ENCODE measurements at places on chromosomes 3 and 15.
A peak's percentile ranks its signal among the peaks of the same experiment; 100 is the strongest.

DNA sequence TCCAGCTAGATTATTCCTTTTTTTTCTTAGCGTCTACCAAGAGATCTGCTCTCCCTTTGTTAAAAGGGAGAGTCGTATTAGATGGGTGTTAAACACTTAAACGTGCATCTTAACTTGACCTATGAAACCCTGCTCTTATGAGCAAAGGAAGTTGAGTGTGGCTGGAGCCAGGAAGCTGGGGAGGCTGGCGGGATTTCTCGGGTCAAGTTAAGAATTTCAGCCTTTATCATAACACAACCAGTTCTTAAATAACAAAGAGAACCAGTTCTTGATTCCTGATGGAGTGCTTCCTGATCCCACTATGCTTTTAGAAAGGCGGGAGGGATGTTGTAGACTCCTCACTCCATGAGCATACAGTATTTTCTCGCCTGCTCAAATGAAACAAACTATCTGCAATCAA is 215.1 kb downstream of the ITPR1 start:
- DNase-seq, result no peak

DNA sequence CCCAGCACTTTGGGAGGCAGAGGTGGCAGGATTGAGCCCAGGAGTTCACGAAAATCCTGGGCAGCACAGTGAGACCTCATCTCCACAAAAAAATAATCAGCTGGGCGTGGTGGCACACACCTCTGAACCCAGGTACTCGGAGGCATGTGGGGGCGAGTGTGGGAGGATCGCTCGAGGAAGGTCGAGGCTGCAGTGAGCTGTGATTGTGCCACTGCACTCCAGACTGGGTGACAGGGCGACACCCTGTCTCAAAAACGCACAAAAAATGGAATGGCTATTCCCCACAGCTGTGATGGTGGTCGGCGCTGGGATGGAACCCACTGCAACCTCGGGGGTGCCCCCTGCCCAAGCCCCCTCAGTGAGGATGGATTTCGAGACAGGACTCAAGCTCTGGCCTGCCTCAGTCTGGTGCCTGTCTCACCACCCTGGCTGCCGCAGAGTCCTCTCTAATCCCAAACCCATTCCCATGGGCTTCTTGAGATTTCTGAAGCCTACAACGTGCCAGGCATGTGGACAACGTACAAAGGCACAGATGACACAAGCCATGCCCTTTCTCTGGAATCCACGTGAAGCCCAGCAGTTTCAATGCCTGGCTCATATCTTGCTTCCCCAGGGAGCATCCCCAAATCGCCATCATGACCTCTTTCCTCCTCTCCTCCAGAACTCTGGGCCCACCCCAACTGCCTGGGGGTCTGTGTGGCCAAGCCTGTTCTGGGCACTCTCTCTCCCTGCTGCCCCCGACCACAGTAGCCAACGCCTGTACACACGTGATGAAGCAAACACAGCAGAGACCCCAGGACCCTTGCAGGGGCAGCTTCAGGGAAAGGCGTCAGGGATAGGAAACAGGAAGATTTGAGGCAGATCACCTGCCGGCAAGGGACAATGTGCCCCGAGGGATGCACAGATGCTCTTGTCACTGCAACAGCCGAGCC is 32.4 kb downstream of the ADAMTS17 start:
- no peak for DNase-seq

DNA sequence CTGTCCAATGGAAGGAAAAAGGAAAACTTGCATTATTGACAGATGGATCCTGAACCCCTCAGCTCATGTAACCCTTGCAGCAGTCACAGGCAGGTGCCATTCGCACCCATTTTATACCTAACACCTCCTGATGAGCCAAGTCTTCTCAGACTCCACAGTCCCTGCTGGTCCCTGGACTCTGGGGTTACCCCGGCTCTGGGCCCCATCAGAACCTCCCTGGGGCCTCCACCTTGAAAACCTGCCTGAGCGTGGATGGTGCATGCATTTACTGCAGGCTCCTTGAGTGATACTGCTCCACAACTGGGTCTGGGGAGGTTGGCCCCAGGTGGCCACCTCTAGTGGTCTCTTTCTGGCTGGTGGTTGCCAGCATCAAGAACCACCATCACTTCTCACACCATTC is 15.9 kb upstream of the DOCK3 start:
- DNase-seq, result no peak

GRCh38 chr15:62190274-62190673 is 25.2 kb upstream of the C2CD4B start:
- DNase-seq, result no peak

- no peak for DNase-seq
These were observed 68.7 kb upstream of the ADAMTS9 start for GRCh38 chr3:64756398-64756986.

GRCh38 chr3:47601281-47601680 is 22.6 kb upstream of the CSPG5 start:
- no peak for DNase-seq

GRCh38 chr15:66603301-66604179 is 37.7 kb upstream of the LCTL start:
- peak; percentile 63 for DNase-seq

GRCh38 chr3:58085616-58086015 is 77.4 kb downstream of the FLNB start:
- DNase-seq, result no peak

GRCh38 chr3:5053021-5053831 is 68.9 kb upstream of the ARL8B start:
- DNase-seq, result no peak

- no peak for DNase-seq
These were observed 137.6 kb downstream of the SRGAP3 start for GRCh38 chr3:9111866-9112265.
